ENCODE measurements at places on chromosomes 16 and 17.

DNA sequence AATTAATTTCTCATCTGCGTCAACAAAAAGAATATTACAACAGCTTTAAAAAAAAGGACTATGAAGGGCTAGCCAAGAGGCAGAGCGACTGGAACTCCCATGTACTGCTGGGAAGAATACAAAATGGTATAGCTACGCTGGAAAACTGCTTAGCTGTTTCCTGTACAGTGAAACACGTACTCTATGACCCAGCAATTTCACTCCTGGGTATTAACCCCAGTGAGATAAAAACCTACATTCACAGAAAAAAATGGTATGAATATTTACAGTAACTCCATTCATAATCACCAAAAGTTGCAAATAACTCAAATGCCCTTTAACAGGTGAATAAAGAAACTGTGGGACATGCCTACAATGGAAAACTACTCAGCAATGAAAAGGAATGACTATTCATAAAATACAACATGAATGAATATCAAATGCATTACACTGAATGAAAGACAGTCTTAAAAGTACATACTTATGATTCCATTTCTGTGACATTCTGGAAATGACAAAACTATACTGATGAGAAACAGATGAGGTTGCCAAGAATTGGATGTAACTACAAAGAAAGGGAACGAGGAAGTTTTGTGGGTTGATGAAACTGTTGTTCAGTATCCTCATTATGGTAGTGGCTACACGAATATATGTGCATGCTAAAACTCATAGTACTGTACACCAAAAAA, 27.6 kb downstream of the CMTM4 start:
- DNase-seq, result no peak

DNA sequence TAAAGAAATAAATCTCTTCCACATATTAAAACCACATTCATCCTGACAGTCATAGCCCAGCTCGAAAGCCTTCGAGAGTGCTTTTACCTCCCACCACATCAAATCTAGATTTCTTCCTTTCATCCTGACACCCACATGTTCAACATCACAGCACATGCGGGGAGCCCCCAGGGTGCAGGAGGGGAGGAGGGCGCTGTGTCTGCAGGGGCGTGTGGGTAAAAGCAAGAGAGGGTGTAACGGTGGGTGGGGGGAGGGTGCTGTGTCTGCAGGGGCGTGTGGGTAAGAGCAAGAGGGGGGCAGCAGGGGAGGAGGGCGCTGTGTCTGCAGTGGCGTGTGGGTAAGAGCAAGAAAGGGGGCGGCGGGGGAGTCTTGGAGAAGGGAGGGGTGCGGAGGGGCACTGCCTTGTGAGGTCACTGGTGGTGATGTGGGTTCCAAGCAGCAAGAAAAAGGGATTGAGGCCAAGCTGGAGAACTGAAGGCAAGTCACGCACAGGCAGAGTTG, 34.7 kb downstream of the ADCY9 start:
- DNase-seq, result peak; percentile 28

GRCh38 chr16:49914657-49915056, 58.7 kb upstream of the ZNF423 start:
- no peak for DNase-seq

- DNase-seq, result peak; percentile 34
Observed at GRCh38 chr17:29844339-29845048, 85.5 kb downstream of the SSH2 start.

DNA sequence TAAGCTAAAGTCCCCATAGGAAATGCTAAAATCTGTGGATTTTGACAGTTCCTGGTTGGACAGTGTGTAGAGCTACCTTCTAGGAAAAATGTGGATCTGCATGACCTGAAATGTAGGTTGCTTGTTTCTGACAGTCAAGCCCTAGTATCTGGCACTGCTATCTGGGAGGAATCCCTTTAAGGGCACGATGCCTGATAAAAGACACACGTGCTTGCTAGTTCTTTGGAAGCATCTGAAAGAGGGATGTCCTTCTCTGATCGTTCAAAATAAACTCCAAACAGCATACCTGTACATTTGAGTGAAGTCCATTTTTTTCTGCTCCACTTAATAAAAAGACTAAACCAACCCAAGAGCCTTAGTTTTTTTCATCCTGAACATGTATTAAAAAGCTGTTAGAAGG, 101.3 kb downstream of the CDK5R1 start:
- DNase-seq, result no peak

Data from NCI-H1417 (cell line).